Karpas-422 (cell line): ENCODE measurements at places on chromosomes 4 and X. TPM values are rescaled to one million over a fixed set of nuclear protein-coding genes. Genes with fewer than 3 reads are reported as not detected.

Gene GASK1B
- not detected in 2 replicates for total RNA-seq

Gene MAGEA10
- not detected in 2 replicates for total RNA-seq

Gene HERC5
- total RNA-seq: not detected in 2 replicates

Gene ITIH6
- total RNA-seq: not detected in 2 replicates

Gene NUP54
- 12.3 and 26.3 TPM in 2 replicates for total RNA-seq

Gene NUDT11
- total RNA-seq: not detected in 2 replicates

Gene NAT8L
- total RNA-seq: not detected in 2 replicates

Gene DKK2
- total RNA-seq: not detected in 2 replicates

Gene P2RY10
- total RNA-seq: 0.51 and 1.3 TPM in 2 replicates

Gene CXCL5
- not detected in 2 replicates for total RNA-seq

Gene GPM6B
- total RNA-seq: not detected in 2 replicates

Gene ELOVL6
- total RNA-seq: 19.4 and 42.4 TPM in 2 replicates

Gene DGAT2L6
- not detected in 2 replicates for total RNA-seq

Gene DCAF4L1
- 0.36 and 0.56 TPM in 2 replicates for total RNA-seq

Gene MAGEE2
- not detected in 2 replicates for total RNA-seq

Gene TMEM31
- total RNA-seq: not detected in 2 replicates

Gene FREM3
- not detected in 2 replicates for total RNA-seq

Gene C4orf50
- 0.19 and 0.32 TPM in 2 replicates for total RNA-seq

Gene RAB40AL
- 0.40 and 0.67 TPM in 2 replicates for total RNA-seq

Gene PASD1
- total RNA-seq: not detected in 2 replicates

Gene SPANXA1
- not detected in 2 replicates for total RNA-seq

Gene TRMT10A
- 11.5 and 15.1 TPM in 2 replicates for total RNA-seq

Gene L1CAM
- total RNA-seq: not detected in 2 replicates

Gene SCML1
- total RNA-seq: not detected in 2 replicates

Gene NHS
- total RNA-seq: 0.15 TPM in 1 of 2 replicates, not detected in the other

Gene CSAG2
- not detected in 2 replicates for total RNA-seq

Gene CLDN22
- total RNA-seq: not detected in 2 replicates

Gene XPNPEP2
- not detected in 2 replicates for total RNA-seq

Gene RASSF6
- total RNA-seq: 2.9 and 7.4 TPM in 2 replicates

Gene SLITRK2
- not detected in 2 replicates for total RNA-seq

Gene KIT
- not detected in 2 replicates for total RNA-seq

Gene CENPI
- 5.9 and 13.5 TPM in 2 replicates for total RNA-seq

Gene TMEM175
- total RNA-seq: 15.1 and 28.1 TPM in 2 replicates
